ENCODE measurements at places on chromosomes 1 and 21.

DNA sequence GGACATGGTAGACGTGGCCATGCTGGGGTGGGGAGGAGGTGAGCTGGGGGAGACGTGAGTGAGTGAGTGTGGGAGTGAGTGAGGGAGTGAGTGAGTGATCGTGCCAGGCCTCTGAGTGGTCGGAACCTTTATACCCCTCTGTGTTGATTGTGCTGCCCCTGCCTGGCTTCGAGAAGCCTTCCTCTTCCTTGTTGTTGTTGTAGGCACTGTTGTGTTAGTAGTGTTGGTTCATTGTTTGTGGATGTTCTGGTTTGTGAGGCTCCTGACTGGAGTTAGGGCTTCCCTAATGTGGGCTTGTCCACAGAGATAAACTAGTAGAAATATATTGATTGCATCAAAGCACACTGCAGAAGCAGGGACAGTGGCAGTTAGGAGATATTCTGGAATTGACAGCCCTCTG is at the start of gene KRTAP10-3:
Gene KRTAP10-3, minus strand, starts transcription at position 101 of the 400 bp plus-strand sequence. Its CDS starts 80 bp downstream, at position 21.
- no peak for DNase-seq

DNA sequence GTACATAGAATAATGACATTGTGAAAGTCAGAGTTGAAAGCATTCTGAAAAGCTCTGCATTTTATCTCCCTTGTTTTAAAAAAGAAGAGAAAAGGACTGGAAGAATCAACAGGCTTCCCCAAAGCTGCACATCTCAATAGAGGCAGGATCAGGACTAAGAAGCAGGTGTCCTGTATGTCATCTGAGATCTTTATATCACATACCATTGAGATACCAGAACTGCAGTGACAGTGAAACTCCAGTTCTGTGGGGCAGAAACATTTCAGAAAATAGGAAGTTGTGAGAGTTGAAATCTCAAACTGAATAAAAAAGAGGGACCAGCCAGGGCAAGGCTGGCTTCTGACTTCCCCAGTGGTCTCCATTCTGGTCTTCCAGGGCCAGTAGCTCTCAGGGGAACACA is 33.0 kb upstream of the SH2D1B start:
- DNase-seq = no peak

- DNase-seq = no peak
These were observed 27.5 kb downstream of the KCNC4 start for GRCh38 chr1:110237386-110238152.

DNA sequence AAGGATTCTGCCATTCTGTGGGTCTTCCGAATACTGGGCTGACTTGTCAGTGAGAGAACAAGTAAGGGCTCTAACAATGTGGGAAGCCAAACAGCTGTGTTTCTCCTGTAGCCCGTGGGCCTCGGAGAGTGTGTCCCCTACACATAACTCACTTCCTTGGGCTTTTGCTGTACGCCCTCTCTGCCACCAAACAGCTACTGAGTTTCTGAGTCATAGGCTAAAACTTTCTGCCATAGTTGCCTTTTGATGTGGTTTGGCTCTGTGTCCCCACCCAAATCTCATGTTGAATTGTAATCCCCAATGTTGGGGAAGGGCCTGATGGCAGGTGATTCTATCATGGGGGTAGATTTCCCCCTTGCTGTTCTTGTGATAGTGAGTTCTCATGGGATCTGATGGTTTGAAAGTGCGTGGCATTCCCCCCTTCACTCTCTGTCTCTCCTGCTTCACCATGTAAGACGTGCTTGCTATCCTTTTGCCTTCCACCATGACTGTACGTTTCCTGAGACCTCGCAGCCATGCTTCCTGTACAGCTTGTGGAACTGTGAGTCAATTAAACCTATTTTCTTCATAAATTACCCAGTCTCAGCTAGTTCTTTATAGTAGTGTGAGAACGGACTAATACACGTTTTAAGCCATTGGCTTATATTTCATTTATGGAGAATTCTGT is 194.8 kb upstream of the HMCN1 start:
- DNase-seq = no peak

DNA sequence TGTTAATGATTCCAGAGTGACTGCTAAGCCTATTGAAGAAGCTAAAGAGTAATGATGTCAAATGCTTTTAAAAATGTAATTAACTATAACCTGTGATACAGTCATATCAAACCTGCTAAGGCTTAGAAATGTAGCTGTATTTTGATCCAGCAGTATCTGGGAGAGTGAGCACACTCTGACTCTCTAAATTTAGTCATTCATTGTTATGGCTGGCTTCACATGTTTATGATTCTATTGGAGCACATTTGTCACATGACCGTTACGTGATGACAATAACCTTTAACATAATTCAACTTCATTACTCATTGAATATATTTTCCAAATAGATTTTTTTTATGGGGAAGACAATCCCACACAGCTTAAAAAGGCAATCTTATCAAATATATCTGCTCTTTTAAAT is 587.1 kb downstream of the LMO4 start:
- DNase-seq = no peak

DNA sequence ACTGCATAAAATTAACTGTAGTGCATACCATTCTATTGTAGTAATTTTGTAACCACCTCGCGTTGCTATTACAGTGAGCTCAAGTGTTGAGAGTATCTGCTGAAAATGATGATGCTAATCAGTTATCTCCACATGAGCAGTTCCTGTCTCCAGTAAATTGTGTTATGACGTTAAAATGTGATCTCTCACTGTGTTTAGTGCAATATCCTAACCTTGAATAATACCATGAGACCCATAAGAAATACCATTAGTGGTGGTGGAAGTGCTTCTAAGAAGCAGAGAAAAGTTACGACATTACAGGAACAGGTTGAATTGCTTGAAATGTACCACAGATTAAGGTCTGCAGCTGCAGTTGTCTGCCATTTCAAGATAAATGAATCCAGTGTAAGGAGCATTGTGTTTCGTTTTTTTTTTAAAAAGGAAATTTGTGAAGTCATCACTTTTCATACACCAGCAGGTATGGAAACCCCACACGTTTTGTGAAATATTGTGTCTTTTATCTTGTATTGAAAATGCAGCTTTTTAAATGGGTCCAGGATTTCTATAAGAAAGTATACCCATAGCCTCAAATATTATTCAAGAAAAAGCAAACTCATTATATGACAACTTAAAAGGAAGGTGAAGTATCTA is 72.5 kb downstream of the ANGPTL1 start:
- DNase-seq = no peak

DNA sequence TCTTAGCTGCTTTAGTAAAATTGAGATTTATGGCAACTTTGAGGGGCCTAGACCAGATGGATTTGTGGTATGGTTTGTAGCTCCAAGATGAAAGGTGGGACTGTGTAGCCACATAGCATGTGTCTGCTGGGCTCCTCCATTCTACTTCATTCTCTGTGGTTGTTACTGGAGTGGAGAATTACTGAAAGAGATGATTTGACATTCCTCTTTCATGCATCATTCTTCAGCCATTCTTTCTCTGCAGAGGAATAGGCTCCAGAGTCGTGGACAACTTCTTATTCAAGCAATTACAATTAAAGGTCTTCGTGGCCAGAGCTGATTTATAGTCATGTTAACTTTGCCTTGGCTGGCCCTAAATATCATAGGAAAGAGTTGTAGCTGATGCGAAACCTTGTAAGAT is 328.9 kb downstream of the PAPPA2 start:
- DNase-seq = no peak

- DNase-seq = no peak
These were observed 44.8 kb downstream of the ACP6 start for GRCh38 chr1:147625362-147625995.

DNA sequence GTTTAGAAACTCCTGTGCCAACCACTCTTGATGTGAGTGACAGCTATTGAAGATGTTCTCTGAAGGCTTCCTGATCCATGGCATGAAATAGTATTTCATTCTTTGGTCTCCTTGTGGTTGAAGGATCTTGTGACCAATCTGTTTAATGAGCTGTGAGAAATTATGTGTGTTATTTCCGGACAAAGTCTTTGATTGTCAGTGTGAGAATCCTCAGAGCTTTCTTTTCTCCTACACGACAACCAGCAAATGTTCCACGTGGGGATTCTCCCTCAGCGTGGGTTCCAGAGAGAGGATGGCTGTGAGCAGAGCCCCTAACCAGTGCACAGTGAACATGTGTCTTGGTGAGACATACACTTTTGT is 45.0 kb upstream of the HOOK1 start:
- DNase-seq = no peak

DNA sequence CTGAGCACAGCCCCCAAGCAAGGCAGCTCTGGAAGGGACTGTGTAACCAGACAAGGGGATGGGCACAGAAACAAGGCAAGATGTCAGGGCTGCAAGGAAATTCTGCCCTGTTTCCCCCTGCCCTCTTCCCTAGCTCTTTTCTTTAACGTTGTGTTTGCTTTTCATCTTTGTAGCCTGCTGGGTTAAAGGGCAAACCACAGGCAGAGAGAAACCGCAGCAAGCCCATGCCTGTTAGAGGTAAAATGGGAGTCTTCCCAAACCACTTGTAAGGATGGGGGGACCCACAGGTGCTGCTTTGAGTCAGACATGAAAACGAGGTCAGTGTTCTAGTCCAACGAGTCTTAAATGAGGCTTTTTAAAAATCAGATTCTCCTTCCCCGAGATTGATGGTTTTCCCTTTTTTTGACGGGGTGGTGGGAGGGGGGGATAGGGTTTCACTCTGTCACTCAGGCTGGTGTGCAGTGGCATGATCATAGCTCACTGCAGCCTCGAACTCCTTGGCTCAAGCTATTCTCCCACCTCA is 13.3 kb downstream of the TGFBR3 start:
- DNase-seq = no peak

DNA sequence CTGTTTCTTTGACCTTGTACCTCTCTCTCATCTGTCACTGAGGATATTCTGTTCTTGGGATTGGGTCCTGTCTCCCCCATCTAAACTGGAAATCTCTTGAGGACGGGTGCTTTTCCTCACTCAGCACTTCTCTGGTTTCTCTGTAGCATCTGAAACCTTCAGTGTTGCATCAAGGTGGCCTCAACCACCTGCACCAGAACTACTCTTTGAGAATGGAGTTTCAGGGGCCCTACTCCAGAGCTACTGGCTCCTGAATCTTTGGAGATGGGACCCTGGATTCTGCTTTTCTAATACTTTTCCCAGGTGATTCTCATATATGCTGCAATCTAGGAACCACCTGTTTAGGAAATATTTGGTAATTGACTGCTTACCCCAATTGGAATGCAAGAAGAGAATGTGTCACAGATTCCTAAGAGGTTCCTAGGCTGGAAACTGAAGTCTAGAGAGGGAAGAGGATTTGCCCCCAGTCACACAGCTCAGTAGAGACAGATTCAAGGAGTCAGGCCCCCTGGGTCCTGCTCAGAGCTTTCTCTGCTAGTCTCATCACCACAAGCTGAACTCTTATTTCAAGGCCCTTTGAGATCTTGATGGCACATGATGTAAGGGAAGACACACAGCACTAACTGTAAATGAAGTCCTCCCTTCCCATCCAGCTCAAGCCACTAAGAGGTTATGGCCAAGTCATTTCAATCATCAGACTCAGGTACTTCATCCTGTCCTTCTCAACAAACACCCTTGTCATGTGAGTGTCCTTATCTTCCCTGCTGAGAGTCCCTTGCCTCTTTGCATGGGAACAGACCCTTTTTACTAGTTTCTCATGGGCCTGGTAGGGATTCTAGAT is 48.7 kb downstream of the EIF2D start:
- no peak for DNase-seq

DNA sequence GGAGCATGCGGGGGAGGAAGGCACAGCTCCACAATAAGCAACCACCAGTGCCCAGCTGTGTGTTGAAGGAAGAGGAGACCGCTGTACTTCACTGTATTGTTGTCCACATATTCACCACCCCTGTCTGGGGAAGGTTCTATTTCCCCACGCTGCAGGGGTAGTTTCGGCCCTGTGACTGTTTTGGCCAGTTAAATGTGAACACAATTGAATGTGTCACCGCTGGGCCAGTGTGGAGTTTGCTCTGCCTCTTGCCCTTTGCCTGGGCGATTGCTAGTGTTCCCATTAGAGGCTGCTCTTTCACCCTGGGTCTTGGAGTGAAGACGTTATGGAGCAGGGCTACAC is 32.6 kb downstream of the UBE4B start:
- DNase-seq = no peak

- no peak for DNase-seq
These were observed 200.0 kb downstream of the SLC45A1 start for GRCh38 chr1:8517661-8518489.

- DNase-seq = no peak
These were observed 254.8 kb downstream of the KIF26B start for GRCh38 chr1:245409341-245410195.

- no peak for DNase-seq
These were observed 63.1 kb upstream of the CNN3 start for GRCh38 chr1:94989911-94990473.

DNA sequence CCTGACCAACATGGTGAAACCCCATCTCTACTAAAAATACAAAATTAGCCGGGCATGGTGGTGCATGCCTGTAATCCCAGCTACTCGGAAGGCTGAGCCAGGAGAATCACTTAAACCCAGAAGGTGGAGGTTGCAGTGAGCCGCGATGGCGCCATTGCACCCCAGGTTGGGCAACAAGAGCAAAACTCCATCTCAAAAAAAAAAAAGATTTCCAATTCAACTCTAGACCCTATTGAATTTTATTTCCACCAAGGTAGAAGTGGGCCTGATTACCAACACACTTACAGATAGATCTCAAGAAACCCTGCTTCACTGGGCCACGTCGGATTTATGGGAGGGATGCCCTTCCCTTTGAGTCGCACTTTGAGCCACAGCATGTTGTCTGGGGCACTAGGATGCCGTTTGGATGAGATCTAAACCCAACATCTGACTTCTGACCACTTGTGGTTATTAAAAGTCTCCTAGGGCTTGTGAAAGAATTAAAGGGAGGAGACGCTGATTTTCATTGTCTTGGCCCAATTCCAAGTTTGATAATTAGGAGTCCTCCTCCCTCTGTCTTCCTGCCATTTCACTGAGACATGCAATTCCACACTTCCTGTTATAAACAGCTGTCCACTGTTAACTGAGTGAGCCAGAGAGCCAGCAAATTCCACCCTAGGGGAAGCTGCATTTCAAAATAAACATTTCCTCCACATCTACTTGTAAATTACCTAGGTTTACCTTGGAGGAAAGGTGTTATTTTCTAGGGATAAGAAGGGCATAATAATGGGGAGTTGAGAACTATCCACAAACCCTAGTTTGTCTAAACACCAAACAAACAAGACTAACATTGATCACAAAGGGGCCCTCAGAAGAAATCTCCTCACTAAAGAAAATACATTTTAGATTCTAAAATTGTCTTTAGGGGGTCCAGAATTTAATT is 5.2 kb upstream of the RERE start:
- DNase-seq = no peak

GRCh38 chr1:9759939-9760338 is 63.8 kb downstream of the CLSTN1 start:
- DNase-seq = no peak

DNA sequence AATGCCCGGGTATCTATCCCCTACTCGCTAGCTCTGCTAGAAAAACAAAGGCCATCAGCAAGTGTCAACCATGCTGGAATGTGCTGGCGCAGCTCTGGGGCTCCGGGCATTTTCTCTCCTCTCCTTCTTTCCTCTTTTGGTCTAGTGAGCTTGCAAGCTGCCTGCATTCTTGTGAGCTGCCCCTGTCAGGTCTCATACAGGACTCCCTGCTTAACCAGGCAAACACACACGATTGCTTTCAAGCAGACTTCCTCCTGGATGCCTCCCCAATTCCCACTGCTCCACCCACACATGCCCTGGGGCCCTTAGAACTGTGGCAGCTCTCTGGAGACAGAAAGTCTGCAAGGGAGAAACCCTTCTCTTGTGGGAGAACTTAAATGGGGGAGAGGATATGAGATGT is 35.7 kb upstream of the SUCO start:
- no peak for DNase-seq

GRCh38 chr1:57337623-57338022 is 86.2 kb downstream of the DAB1 start:
- no peak for DNase-seq

- DNase-seq = no peak
These were observed 128.3 kb downstream of the NOS1AP start for GRCh38 chr1:162197615-162198421.

GRCh38 chr1:46522184-46522968 is 29.1 kb downstream of the KNCN start:
- DNase-seq = no peak

Measured in iPS DF 6.9 (cell line).